BJ (cell line): ENCODE measurements at places on chromosomes 7 and 10. TPM values are rescaled to one million over a fixed set of nuclear protein-coding genes. Genes with fewer than 3 reads are reported as not detected.

- no peak for DNase-seq
Observed at GRCh38 chr7:128891942-128892269, 18.6 kb downstream of the KCP start.

GRCh38 chr10:132399117-132400035 lies 2.4 kb downstream of the PWWP2B start:
- no peak for DNase-seq

GRCh38 chr10:126691456-126691855 lies 21.0 kb upstream of the C10orf90 start:
- no peak for DNase-seq

GRCh38 chr10:79349766-79350406 lies 2.6 kb downstream of the PPIF start:
- DNase-seq, result no peak

DNA sequence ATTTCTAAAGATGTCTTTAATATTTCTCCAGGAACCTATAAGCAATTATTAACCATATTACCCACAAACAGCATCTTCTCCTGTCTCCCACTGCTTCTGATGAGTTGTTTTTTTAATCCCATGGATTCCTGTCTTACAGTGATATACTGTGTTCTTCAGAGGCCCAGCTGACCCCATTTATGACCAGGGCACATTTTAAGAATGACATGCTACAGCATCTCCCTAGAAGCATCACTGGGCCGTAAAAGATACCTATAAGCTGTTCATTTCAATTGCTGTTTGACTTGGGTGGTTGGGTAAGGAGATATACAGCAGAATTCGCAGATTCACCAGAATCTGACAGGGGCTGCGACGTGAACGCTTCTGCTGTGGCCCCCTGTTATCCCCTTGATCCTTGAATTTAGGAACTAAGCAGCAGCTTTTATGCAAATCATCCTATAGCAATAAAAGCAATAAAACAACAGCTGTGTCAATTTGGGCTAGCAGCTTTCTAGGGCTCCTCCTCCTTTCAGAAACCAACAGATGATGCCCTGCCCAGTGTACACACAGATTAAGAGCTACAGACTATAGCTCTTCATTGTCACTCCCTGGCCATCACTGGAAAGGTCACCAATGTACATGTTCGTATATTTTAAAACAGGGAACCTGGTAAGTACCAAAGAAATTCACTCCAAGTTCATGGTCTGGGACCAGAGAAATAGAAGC lies 86.8 kb downstream of the CPEB3 start:
- DNase-seq, result no peak

The INMT gene
- 1.3 TPM in 2 replicates for polyA plus RNA-seq

The ZNF365 gene
- 3.7 and 4.5 TPM in 2 replicates for polyA plus RNA-seq

The APBB1IP gene
- 4.3 and 5.6 TPM in 2 replicates for polyA plus RNA-seq

The MYPN gene
- 9.7 and 10.5 TPM in 2 replicates for polyA plus RNA-seq

The IFT22 gene
- 59.0 and 65.2 TPM in 2 replicates for polyA plus RNA-seq

The SEMA3D gene
- 19.9 and 27.7 TPM in 2 replicates for polyA plus RNA-seq

The C10orf105 gene
- 0.69 and 1.1 TPM in 2 replicates for polyA plus RNA-seq

The MMRN2 gene
- polyA plus RNA-seq, result 1.9 and 2.7 TPM in 2 replicates
